Stimulated activated CD8-positive, alpha-beta memory T cell treated with anti-CD3 and anti-CD28 coated beads, Interleukin-7, amount 100 ng/mL, for 1 hour (primary cell): ENCODE measurements at places on chromosomes 5 and 9.
A peak's percentile ranks its signal among the peaks of the same experiment; 100 is the strongest.

DNA sequence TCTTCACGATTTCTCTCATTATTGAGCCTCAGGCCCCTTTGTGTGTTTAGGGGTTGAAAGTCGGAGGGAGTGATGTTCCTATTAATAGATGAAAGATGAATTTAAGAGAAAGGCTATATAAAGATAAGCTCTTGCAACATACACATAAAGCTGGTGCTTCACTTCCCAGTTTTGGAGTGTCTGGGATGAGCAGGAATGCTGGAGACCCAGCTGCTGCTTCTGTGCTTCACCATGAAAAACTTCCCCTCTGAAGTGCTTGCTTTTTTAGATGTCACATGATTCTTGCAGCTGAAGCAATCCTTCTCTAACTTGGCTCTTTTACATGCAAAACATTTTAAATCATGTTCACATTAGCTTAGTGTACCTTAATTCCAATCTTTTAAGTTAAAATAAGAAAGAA is 19.7 kb upstream of the SNCAIP start:
- DNase-seq = no peak

DNA sequence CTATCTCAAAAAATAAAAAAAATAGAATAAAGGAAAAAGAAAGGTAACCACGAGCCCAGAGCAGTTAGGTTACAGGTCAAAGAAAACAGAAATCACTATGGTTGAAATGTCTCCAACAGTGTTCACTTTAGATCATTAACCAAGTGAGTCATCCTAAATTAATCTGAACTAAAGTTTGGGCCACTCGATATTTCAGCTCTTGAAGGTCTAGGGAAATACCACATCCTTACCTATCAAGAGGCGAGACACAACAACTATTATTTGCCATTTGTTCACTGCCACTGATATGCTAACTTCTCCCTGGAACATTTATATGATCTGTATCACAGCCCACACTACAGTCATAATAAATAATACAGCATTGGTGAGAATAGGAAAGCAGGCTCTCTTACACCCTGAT is 111.3 kb upstream of the NR5A1 start:
- no peak for DNase-seq

DNA sequence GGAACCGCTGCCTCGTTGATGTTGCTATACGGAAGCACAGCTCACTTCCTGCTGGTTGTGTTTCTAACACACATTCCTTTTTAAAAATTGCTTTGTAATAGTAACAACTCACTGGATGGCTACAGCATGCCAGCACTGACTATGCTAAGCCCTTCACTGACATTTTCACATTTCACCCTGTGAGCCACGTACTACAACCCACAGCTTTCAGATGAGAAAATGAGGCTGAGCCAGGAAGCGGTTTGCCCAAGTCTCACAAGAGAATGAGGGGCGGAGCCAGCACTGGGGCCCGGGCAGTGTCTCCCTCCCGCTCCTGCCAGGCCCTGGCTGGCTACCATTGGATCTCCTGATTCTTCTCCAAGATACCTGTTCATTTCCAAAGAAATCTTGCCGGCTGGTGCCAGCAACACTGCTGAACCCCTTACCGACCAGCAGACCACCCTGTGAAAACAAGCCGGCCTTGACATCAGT is 38.3 kb downstream of the FAM78A start:
- peak; percentile 57 for DNase-seq

DNA sequence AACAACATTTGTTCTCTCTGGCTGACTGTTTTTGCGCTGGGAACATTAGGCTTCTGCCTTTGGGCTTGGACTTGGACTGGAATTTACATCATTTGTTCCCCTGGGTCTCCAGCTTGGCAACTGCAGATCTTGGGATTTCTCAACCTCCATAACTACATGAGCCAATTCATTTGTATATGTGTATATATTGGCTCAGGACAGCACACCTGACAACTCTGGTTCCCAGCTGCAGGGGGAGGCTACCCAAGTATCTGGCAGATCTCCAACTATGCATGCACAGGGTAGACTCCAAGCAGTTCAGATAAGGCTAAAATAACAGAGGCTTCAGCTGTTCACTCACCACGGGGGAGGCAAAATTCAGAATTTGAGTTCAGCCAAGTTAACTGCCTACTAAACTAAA is 31.6 kb upstream of the F2RL1 start:
- no peak for DNase-seq

DNA sequence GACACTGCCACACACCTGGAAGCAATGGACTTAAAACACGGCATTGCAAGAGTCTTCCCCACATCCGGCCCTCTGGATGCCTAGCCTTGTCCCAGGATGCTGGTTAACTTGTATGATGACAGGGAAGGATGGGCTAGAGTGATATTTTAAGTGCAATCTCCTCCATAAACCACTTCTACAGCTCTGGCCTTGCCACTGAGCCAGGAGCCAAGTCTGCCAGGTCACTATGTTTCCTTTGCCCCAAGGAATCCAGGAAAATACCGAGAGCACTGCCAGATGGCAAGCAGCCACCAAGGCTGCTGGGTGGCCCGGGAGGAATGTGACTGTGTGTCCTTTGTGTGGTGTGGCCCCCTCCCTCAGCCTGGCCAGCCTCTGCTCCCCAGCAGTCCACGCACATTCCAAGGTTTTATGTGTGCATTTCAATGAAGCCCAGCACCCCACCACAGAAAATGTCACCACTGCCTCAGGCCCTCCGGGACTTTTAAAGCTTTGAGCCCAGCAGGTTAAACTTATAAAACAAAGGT is 106.0 kb downstream of the FRMD3 start:
- DNase-seq = no peak

GRCh38 chr5:36915653-36916052 is 39.1 kb downstream of the NIPBL start:
- no peak for DNase-seq

DNA sequence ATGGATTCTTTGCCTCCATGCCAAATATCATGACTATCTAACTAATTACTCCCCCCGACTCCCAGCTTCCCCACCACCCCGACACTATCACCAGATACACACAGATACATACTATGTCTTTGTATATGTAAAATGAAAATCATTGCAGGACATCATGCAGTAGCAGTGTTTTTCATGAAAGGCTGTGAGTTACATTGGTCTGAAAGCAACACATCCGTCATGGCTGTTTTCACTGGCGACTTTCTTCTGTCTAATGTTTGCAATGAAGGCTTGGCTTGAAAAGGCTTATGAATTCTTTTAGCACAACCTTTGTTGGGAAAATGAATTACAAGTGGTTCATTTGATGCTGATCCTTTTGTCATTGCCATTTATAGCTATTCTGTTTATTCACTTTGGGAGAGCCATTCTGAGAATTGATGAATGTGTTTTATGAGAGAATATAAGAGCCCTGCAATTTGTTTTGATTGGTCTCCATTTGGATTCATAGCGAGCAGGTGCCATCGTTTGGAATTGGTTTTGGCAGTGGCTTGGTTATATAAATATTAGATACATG is 103.4 kb downstream of the PIP5K1B start:
- no peak for DNase-seq

DNA sequence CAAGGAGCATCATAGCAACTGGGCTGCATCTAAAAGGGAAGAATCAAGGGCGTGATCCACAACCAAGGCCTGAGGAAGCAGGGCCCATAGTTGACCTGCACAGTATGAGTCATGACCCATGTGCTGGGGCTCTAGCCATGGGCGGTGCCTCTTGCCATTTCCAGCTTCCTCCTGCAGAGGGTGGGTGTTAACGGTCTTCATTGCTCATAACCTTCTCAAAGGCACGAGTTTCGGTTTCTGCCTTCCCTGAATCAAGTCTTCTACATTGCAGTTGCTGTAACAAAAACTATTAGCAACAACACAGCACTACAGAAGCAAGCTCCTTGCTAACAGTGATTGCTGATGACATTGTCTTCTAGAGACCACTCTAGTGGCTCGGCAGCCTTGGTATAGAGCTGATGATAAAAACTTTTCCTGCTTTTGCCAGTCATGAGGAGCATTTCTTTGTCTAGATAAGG is 66.9 kb downstream of the CTSL start:
- DNase-seq = no peak

DNA sequence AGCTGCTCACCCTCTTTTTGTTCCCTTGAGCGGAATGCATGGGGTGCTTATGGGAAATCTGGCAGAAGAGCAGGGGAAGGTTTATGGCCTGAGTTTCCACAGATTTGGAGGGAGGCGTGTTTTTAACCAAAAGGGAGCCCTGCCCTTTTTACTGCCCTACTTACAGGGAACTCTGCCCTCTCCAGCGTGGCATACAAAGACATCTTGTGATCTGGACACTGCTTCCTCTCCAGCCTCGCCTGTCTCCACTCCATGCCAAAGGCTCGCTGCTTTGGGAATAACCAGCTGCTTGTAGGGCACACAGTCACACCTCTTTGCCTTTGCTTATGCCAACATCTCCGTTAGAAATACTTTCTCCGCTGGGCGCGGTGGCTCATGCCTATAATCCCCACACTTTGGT is 314.2 kb downstream of the ARHGAP26 start:
- no peak for DNase-seq

DNA sequence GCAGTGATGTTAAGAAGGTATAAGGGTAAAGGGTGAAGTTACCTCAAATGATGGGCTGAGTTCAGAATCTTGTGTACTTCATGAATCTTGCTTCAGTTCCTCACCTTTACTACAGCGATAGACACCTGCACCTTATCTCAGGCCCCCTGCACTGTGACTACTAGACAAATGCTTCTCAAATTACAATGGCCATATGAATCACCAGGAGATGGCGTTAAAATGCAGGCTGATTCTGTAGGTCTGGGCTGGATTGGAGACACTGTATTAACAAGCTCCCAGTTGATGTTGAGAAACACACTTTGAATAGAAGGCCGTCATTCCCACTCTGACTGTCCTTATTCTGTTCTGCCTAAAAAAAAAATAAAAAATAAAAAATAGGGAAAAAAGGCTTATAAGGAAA is 29.8 kb downstream of the TARS1 start:
- DNase-seq = no peak

- no peak for DNase-seq
Observed at GRCh38 chr5:132773601-132774355, 3.3 kb downstream of the SEPTIN8 start.

DNA sequence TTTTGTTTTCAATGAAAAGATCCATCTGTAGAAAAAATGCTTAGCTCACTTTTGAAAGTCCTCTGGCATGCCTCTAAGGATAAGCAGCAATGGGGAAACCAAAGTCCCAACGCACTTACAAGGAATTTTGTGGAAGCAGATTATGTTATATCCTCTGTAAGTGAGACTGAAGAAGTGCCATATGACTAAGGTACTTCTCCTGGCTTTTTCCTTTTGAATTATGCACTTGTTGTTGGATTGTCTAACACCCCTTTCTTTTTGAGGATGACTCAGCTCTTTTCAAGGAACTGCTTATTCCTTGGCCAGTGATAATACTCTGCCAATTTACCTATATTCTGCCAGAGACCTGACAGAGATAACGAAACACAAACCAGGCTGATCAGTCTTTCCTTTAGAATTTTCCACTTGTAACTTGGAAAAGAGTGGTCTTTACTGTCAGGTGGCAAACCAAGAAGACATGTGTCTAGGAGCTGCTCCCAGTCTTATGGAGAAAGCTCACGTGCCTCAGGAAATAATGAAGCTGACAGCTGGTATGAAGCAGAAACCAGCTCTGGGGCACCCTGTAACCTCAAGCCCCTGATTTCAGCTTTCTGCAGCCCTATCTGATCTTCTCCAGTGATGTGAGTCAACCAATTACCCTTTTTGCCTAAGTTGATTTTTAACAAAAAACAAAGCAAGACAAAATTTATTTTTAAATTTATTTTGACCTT is 290.8 kb upstream of the FBXL7 start:
- no peak for DNase-seq

DNA sequence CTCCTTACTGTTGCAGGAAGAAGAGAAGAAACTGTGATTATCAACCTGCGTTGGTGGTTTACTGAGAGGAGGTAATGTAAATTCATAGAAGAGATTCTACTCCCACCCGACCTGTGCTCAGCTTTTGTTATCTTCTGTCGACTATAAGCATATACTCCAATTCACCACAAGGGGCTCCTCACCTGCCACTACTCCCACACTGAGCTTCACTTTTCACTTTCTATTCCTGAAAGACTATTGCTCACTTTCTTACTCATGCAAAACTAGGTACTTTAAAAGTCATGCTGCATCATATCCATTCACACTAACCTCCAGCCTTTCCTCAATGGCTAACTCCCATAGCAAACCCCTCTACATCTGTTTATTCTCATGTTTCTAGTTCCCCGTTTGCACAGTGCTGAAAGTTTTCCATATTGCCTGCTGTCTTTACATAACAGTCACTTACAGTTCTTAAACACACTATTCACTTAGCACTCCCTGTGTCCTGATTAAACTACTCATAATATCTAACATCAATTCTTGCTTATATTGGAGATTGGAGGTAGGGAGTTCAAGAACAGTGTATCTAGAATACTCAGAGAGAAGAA is 1062.6 kb downstream of the NR2F1-AS1 start:
- DNase-seq = no peak

DNA sequence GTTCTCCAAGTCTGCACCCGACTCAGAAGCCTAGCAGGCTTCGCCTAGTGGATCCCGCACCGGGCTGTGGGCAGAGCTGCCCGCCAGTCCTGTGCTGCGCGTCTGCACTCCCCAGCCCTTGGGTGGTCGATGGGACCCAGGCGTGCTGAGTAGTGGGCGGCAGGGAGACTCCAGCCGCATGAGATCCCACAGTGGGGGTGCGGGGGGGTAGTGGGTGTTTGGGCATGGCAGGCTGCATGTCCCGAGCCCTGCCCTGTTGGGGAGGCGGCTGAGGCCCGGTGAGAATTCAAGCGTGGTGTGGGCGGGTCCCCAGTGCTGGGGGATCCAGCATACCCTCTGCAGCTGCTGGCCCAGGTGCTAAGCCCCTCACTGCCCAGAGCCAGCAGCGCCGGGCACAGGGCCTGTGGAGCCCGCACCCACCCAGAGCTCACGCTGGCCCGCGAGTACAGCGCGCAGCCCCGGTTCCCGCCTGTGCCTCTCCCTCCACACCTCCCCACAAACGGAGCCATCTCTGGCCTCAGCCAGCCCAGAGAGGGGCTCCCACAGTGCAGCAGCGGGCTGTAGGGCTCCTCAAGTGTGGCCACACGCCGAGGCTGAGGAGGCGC is 53.9 kb upstream of the BNC2 start:
- DNase-seq = no peak

DNA sequence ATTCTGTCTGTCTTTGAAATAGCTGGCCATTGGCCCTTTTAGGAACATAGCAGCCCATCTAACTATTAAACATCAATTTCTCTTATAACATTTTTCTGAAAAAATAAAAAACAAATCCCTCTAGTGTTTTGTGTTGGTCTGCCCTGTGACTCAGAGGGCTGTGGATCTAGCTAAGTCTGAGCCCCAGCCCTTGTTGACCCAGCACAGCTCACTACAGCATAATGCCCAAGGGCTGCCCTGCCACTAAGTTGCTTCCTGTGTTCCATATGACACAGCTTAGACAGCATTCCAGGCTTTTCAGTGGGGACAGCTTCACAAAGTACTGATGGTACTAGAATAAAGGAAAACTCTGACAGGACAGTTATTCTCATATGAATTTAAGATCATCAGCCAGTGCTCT is 136.0 kb downstream of the SCAMP1 start:
- no peak for DNase-seq

DNA sequence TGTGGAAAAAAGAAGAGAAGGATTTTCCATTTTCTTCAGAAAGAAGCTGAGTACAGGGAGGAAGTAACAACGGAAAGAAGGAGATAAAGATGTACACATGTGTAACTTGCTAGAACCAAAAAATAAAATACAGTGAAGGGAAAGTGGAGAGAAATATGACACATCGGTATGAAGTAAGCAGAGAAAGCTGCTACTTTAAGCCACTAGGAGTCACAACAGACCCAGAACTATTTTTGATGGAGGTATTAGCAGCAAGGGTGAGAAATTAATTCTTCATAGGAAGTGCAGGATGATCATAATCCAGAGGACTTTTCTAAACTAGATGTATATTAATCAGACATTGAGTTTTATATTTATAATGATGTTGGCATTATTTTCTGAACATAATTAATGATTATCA is 88.5 kb downstream of the FAM174A start:
- no peak for DNase-seq
